Caco-2 (cell line): ENCODE measurements at places on chromosomes 2 and 18. TPM values are rescaled to one million over a fixed set of nuclear protein-coding genes. Genes with fewer than 3 reads are reported as not detected.

Gene COX7A2L
- total RNA-seq = 117 and 125 TPM in 2 replicates

Gene UGT1A10
- total RNA-seq = 0.77 and 1.0 TPM in 2 replicates

Gene IL1R1
- total RNA-seq = 23.5 and 25.0 TPM in 2 replicates

Gene DNAH7
- 0.16 and 0.30 TPM in 2 replicates for total RNA-seq

Gene CTDSP1
- 103 and 104 TPM in 2 replicates for total RNA-seq

Gene CXCR2
- total RNA-seq = not detected in 2 replicates

Gene ARHGAP25
- 0.48 and 0.58 TPM in 2 replicates for total RNA-seq

Gene RASGRP3
- 9.2 and 12.2 TPM in 2 replicates for total RNA-seq

Gene FBLN7
- 0.39 and 0.59 TPM in 2 replicates for total RNA-seq

GRCh38 chr2:126748188-126748760 lies 92.3 kb downstream of the GYPC start:
- H3K27me3 ChIP-seq = no peaks in the 10 kb centered on the region; the same call in 1 of the 2 replicates
- no peak overlapping the region for H3K27ac ChIP-seq
- DNase-seq = no peak

DNA sequence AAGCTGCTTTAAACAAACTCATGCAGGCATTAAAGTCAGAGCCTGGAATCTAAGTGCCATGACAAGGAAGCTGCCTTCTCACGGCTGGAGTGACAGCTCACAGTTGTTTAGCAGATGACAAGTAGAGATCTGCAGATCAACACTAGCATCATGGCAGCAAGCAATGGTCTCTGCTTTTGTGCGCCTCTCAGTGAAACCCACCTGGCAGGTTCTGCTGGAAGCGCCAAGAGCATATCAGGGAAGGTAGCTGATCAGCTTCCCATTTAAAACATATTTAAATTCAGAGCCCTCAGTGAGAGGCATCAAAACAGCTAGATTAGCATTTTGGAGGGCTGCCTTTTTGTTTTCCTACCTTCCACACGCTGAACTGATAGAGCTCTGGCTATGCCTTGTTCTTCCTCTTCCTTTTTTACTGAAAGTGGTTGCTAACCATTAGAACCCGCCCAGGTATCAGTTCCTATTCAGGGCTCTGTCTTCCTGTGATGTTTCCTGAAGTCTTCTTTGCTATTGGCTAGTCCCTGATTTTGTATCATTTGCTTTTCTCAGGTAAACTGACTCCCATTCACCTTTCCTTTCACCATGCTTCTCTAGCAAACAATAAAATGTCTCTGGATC lies 70.8 kb downstream of the TMEM200C start:
- no peaks in the 10 kb centered on the region for H3K4me1 ChIP-seq
- H3K27me3 ChIP-seq = no peaks in the 10 kb centered on the region
- no peaks in the 10 kb centered on the region for H3K36me3 ChIP-seq
- H3K4me3 ChIP-seq = no peak overlapping the region

DNA sequence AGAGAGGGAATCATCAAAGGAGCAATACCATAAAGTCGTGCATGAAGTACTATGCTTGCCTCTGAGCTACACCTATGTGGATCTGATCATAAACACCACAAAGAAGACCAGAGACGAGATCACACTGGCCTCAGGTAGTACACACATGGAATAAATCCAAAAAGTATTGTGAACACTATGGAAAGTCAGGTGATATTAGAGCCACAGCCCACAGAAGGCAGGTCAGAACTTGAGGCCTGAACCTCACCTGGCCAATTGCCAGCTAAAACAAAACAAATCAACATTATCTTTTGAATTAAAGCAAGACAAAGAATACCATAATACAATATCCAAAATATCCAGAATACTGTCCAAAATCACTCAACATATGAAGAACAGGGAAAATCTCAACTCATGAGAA lies 371.1 kb downstream of the NCKAP5 start:
- DNase-seq = no peak
- H3K27me3 ChIP-seq = no peaks in the 10 kb centered on the region
- H3K36me3 ChIP-seq = no peaks in the 10 kb centered on the region
- no peak overlapping the region for H3K27ac ChIP-seq

GRCh38 chr2:88813612-88814011 lies 122.1 kb downstream of the RPIA start:
- H3K27ac ChIP-seq = no peak overlapping the region
- H3K36me3 ChIP-seq = no peaks in the 10 kb centered on the region
- no peaks in the 10 kb centered on the region for H3K4me1 ChIP-seq
- no peak for DNase-seq
- H3K4me3 ChIP-seq = no peak overlapping the region

DNA sequence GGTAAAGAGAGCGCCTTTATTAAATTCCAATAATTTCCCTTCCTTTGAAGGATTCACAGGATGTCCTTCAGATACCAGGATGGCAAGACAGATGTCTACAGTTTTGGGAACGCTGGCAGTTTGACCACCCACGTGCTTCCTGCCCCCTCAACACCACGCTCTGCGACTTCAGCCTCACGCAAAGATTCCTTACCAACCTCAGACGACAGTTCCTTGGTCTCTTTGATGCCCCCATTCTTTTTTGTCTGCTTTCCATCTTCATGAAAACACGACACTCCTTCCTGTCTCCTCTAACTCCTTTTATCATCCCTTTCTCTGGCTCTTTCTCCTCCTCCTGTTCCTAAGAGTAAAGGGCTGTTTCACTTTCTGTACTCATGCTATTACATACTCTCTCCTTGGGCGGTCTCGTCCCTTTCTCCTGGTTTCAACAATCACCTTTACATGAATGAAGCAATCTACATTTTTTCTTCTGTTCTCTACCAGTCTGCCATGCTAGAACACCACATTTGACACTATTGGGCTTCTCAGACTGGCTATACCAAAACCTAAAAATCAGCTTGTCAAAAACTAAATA lies 189.9 kb upstream of the PGAP1 start:
- no peak overlapping the region for H3K4me3 ChIP-seq
- no peaks in the 10 kb centered on the region for H3K36me3 ChIP-seq
- no peak for DNase-seq
- H3K27ac ChIP-seq = no peak overlapping the region
- no peaks in the 10 kb centered on the region for H3K27me3 ChIP-seq

- no peak for DNase-seq
- no peaks in the 10 kb centered on the region for H3K27me3 ChIP-seq
- no peak overlapping the region for H3K4me3 ChIP-seq
- H3K27ac ChIP-seq = no peak overlapping the region
These were observed 1043.3 kb upstream of the PIK3C3 start for GRCh38 chr18:40911582-40912254.

- no peaks in the 10 kb centered on the region for H3K36me3 ChIP-seq
- H3K4me1 ChIP-seq = no peaks in the 10 kb centered on the region
- H3K27ac ChIP-seq = no peak overlapping the region
These were observed 37.0 kb downstream of the DAW1 start for GRCh38 chr2:227908266-227909054.

GRCh38 chr2:116132833-116133232 lies 1681.7 kb upstream of the DDX18 start:
- DNase-seq = no peak
- no peaks in the 10 kb centered on the region for H3K27me3 ChIP-seq
- H3K4me1 ChIP-seq = no peaks in the 10 kb centered on the region
- no peak overlapping the region for H3K4me3 ChIP-seq
- no peaks in the 10 kb centered on the region for H3K36me3 ChIP-seq

- no peaks in the 10 kb centered on the region for H3K4me1 ChIP-seq
- H3K27me3 ChIP-seq = no peaks in the 10 kb centered on the region
- H3K27ac ChIP-seq = no peak overlapping the region
- H3K4me3 ChIP-seq = no peak overlapping the region
- no peaks in the 10 kb centered on the region for H3K36me3 ChIP-seq
These were observed 102.8 kb upstream of the RBMS1 start for GRCh38 chr2:160596441-160596840.
